Stimulated activated CD8-positive, alpha-beta memory T cell treated with anti-CD3 and anti-CD28 coated beads, Interleukin-7, amount 100 ng/mL, for 1 hour (primary cell): ENCODE measurements at places on chromosomes 12 and 14.

DNA sequence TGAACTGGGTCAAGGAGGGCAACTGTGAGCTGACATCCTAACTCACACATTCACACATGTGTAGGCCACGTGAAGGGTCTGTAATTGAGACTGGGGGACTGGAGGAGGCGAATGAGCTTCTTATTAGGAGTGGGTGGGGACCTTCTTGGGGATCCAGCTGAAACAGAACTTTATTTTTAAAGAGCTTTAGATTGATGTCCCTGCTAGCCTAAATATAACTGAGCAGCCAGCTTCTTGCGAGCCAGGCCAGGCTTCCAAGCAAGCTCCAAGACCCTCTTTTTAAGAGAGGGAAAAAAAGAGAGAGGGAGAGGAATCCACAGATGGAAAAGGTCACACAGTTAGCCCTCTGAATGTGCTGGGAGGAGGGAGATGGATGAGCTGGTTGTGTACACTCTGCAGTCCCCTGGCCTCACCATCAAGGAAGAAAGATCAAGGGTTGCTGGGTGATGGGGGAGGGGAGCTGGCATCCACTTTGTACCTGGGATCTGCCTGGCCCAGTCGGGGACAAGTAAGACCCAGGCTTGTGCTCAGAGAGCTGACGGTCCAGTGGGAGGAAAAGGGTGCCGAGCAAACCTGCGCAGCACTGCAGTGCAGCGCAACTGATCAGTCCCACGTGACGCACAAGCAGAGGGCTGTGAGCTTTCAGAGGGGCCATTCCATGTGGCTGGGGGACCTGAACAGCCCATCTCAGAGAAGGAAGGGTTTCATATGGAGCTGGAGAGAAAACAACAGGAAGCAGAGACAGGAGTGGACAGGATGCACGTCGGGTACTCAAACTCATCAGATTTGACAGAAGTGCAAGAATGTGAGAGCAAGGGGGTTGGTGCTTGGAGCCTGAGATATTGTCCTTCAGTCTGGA lies 154.5 kb downstream of the ZFP36L1 start:
- no peak for DNase-seq

DNA sequence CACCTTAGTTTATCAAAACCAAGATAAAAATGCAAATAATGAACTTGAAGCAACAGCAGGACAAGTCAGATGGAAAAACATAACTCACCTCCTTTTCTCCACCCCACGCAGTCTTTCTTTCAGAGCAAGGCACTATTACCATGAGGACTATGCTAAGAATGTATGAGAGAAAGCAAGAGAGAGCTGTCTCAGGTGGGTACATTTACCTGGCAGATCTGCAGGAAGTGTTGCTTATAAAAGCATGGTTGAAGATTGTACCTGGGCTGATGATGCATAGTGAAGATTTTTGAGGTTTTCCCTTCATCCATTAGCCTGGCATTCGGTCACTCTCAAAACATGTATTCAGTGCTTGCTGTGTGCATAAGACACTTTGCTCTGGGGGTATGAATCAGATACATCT lies 68.8 kb upstream of the IFNG-AS1 start:
- no peak for DNase-seq

GRCh38 chr12:122097927-122098756 lies 19.6 kb downstream of the MLXIP start:
- DNase-seq = no peak

DNA sequence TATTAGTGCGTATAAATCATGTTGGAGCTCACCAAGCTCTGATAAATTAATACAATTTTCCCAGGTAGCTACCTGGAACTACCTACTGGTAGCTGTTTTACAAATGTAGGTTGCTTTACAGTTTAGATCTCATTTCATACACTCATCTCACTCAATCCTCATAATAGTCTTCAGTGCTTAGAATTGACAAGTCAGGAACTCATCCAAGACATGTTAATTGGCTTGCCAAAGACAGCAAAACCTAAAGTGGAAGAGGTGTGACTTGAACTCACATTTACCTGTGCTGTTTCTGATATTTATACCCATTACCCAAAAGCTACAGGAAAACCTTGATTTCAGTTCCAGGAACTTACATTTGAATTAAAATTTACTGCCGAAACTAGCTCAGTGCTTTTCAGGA lies 296.7 kb downstream of the DIO2 start:
- DNase-seq = no peak
